Activated CD4-positive, alpha-beta memory T cell treated with anti-CD3 and anti-CD28 coated beads for 36 hours (primary cell): ENCODE measurements at places on chromosomes 6 and 20. TPM values are rescaled to one million over a fixed set of nuclear protein-coding genes. Genes with fewer than 3 reads are reported as not detected.
A peak's percentile ranks its signal among the peaks of the same experiment; 100 is the strongest.

DNA sequence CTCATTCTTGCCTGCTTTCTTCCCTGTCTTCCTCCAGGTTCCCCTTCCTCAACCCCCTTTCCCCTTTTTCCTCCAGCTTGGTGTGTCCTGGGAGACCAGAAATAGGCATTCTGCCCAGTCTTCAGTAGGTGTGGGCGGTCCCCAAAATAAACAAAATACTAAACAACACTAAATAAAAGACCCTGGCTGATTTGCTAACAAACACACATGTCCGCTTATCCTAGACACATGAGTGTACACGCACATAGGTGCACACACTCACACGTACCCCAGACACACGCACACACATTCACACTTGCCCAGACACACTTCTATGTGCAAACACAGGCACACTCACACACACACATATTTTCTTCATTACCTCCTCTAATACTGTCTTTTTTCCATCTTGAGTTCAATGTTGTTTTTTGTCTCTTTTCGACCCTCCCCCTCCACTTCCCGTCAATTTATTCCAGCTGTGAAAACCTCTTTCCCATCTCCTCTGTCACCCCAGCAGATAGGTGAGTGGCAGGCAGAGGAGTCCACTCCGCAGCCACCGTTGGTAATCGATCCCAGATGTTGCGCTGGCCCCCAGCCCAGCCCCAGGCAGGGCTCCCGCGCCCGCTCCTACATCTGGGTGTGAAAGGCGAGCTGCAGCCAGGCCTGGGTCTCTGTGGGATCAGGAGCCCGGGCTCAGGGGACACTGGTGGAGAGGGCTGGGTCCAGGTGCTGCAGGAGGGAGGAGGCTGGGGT, 56.9 kb upstream of the FOXP4 start:
- DNase-seq = no peak
- H3K4me1 ChIP-seq = no peaks in the 10 kb centered on the region
- no peaks in the 10 kb centered on the region for H3K36me3 ChIP-seq
- H3K4me3 ChIP-seq = no peak overlapping the region
- peaks cover 18% of the 10 kb centered on the region for H3K27me3 ChIP-seq

GRCh38 chr6:28597924-28598722, 72.4 kb downstream of the GPX5 start:
- no peak for DNase-seq
- no peak overlapping the region for H3K27ac ChIP-seq
- no peak overlapping the region for H3K4me3 ChIP-seq

The FAM83C gene
- not detected for total RNA-seq

DNA sequence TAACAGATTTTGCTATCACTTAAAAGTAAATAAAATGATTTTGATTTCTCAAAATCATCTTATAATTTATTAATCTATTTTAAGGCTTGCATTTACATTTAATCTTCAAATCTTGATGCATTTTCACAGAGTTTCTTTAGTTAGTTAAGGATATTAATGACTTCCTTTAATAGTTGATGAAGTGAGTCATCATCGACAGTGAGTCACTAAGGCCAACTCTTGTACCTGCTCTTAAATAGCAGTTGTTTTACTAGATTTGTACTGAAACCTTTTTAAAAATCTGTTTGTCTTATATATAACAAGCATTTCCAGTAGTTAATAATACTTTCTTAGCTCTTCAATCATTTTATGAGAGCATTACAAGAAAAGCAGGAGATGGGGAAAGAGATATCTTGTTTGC, 191.7 kb downstream of the ESR1 start:
- H3K27ac ChIP-seq = no peak overlapping the region
- no peaks in the 10 kb centered on the region for H3K27me3 ChIP-seq
- H3K4me3 ChIP-seq = no peak overlapping the region
- H3K36me3 ChIP-seq = no peaks in the 10 kb centered on the region
- no peaks in the 10 kb centered on the region for H3K4me1 ChIP-seq

DNA sequence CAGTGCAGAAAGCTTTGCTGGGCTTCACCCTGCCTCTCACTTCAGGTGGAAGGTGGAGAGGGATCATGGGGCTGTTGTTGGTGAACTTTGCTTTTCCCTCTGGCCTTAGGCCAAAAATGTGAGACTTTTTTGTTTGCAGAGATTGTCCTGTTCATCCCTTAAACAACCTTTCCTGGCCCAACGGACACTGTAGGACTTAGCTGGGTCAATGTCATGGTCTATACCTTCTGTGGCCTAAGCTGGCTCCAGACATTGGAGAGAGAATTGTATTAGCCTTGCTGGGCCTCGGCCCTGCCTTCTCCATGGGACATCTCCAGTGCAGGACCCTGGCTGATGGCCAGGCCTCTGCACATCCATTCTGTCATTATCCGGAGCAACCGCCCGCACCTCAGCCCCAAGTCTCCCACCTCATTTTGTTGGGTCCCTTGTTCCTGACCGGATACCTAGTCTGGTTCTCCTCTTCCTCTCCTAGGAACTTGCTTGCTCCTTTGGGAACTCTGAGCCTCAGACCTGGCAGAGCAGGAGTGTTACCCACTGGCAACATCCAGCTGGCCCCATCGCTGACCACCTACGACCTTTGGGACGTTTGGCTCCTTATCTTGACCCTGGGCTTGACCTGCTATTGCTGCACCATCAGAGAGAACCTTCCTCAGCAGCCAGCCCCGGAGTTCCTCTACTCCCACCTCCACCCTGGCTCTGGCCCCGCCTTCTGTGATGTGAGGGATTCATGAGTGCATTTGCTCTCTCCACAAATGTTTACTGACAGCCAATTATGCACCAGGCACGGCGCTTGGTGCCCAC, 128.2 kb downstream of the BANF2 start:
- H3K36me3 ChIP-seq = no peaks in the 10 kb centered on the region
- no peak overlapping the region for H3K27ac ChIP-seq

The AIF1 gene
- total RNA-seq = 26.1 TPM

The CCN2 gene
- not detected for total RNA-seq

- no peak overlapping the region for H3K27ac ChIP-seq
- no peak overlapping the region for H3K4me3 ChIP-seq
- DNase-seq = no peak
- no peaks in the 10 kb centered on the region for H3K4me1 ChIP-seq
Measured at GRCh38 chr20:18031888-18032509, 25.7 kb downstream of the OVOL2 start.

DNA sequence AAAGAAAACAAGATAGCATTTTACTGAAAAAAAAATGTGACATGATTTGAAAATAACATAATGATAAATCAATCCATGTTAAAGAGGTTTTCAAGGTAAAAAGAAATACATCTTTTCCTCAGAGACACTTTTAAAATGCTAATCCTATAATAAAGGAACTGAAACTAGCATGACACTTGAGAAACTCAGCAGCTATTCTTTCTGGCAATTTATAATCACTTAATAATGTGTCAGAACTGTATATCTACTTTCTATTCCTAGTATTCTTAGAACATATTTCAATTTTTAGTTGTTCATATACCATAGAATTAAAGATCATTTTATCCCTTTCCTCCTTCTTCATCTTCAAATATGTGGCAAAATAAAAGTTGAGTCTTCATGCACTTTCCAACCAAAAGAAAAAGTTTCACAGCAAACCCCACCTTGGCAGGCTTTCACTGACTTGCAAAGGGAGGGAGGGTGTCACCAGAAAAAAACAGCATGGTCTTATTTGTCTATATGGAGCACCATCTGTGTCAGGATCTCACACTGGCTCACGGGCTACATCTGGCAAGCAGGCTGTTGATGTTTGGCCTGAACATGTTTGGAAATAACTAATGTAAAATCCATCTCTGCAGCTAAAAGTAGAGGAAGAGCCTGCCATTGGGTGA, 48.5 kb downstream of the FHL5 start:
- no peak overlapping the region for H3K27ac ChIP-seq
- no peaks in the 10 kb centered on the region for H3K4me1 ChIP-seq
- H3K4me3 ChIP-seq = no peak overlapping the region
- no peak for DNase-seq
- H3K36me3 ChIP-seq = no peaks in the 10 kb centered on the region

DNA sequence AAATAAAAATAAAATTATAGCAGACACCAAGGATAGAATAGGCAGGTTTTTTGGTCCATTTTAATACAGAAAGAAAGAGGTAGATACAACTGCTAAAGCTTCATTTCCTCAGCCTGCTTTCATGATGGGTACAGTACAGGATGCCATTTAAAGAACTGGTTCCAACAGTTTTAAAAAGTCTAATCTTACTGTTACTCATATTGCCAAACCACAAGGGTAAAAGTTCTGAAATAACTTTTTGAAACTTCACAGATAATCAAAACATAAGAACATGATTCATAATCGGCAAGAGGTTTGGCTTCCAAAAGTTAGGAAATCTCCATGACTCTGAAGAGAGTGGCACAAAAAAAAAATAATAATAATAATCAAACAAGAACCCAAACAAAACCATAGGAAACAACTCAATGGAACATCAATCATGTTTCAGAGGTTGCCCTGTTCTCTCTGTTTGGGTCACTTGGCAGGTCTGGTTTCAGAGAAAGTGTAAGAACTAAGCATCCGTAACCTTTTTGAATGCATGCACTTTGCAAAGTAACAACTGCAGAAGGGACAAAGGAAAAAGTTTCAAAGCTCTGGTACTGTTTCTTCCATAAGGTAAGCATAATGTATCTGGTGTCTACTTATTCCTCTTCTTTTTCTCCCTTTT, 79.7 kb downstream of the SMLR1 start:
- peaks cover 8% of the 10 kb centered on the region for H3K36me3 ChIP-seq
- H3K27me3 ChIP-seq = no peaks in the 10 kb centered on the region
- H3K27ac ChIP-seq = no peak overlapping the region

DNA sequence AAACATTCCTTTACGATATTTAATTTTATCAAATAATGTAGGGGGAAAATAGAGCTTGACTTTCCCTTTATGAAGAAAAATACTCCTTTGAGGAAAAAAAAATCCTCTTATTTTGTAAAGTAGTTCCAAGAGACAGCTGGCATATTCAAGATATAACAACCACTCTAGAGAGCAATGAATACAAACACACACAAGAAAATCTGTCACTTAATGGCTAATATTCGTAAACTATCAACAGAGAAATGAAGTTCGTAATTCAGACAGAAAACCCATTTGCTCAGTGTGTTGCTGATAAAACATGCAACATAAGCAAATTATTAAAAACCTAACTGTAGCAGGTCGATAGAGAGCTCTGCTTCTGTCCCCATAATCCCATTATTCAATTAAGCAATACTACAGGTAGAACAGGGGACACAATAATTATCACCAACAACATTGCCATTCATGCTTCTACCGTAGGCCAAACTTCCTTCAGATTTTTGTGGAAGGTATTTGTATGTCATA, 714.4 kb upstream of the MARCKS start:
- no peak for DNase-seq
- H3K4me1 ChIP-seq = no peaks in the 10 kb centered on the region
- H3K27me3 ChIP-seq = no peaks in the 10 kb centered on the region
- H3K4me3 ChIP-seq = no peak overlapping the region
- no peak overlapping the region for H3K27ac ChIP-seq
- no peaks in the 10 kb centered on the region for H3K36me3 ChIP-seq

GRCh38 chr6:158565482-158566040, 5.7 kb downstream of the TMEM181 start:
- no peaks in the 10 kb centered on the region for H3K27me3 ChIP-seq
- H3K36me3 ChIP-seq = peaks cover 7% of the 10 kb centered on the region
- H3K4me1 ChIP-seq = peaks cover 76% of the 10 kb centered on the region
- no peak for DNase-seq
- peak overlapping the region; percentile 9 for H3K27ac ChIP-seq

The AARS2 gene
- total RNA-seq = 16.5 TPM

DNA sequence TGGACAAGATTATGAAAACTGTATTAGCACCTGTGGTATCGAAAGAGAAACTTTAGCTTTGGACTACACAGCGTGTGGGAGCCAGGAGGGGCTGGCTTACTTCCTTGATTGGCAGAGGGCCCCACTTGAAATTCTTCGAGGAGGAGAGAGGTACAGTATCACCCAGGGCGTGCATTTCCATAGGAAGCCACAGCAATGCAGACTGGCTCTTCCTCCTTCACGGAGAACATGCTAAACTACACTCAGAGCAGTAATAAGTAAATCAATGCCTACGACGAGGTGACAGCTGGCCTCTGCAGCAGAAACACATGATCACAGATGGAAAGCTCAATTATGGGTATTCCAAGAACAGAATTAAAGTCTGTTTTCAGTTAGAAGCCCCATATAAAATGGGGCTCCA, 44.2 kb downstream of the MYLK4 start:
- no peaks in the 10 kb centered on the region for H3K4me1 ChIP-seq
- no peak overlapping the region for H3K4me3 ChIP-seq
- peaks cover 3% of the 10 kb centered on the region for H3K36me3 ChIP-seq
- DNase-seq = no peak
- no peak overlapping the region for H3K27ac ChIP-seq

DNA sequence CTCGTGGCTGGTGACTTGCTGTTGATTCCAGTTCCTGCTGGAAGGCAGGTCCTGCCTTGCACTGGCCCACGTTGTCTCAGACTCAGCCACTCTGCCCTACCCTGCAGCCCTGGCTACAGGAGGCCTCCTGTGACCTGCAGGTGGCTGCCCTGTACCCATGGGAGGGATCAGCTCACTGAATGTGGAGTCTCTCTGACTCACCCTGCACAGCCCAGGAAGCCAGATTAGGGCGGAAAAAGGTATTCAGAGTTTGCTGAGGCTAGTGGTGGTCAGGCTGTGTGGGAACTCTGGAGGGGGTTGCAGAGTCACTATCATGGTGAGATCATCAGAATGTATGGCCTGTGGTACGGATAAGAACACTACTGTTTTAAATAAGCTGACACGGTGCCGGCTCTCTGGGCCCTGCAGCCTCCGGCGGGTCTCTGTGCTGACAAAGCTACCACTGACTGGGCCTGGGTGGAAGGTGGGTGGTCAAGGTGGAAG, 24.7 kb upstream of the PYGB start:
- peaks cover 4% of the 10 kb centered on the region for H3K36me3 ChIP-seq
- H3K27me3 ChIP-seq = no peaks in the 10 kb centered on the region
- peaks cover 6% of the 10 kb centered on the region for H3K4me1 ChIP-seq
- peak; percentile 79 for DNase-seq
- H3K27ac ChIP-seq = peak overlapping the region; percentile 45
